CD8-positive, alpha-beta memory T cell (primary cell): ENCODE measurements at places on chromosomes 5 and 9.

DNA sequence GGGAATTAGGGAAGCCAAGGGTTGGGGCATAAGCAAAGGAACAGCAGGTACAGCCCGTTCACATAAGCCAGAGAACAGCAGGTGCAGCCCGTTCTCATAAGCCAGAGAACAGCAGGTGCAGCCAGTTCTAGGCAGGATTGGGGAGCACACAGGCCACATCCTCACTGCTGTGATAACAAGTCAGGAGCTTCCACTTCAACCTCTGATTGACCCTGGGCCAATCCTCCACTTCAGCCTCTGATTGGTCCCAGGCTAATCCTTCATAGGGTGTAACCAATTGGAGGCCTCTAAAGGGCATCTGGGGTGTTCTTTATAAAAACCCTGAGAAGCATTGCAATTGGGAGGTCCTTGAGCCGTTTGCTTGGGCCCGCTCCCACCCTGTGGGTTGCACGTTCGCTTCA lies 27.5 kb downstream of the CEL start:
- DNase-seq: no peak

GRCh38 chr5:11400316-11400715 lies 503.9 kb downstream of the CTNND2 start:
- DNase-seq: no peak

DNA sequence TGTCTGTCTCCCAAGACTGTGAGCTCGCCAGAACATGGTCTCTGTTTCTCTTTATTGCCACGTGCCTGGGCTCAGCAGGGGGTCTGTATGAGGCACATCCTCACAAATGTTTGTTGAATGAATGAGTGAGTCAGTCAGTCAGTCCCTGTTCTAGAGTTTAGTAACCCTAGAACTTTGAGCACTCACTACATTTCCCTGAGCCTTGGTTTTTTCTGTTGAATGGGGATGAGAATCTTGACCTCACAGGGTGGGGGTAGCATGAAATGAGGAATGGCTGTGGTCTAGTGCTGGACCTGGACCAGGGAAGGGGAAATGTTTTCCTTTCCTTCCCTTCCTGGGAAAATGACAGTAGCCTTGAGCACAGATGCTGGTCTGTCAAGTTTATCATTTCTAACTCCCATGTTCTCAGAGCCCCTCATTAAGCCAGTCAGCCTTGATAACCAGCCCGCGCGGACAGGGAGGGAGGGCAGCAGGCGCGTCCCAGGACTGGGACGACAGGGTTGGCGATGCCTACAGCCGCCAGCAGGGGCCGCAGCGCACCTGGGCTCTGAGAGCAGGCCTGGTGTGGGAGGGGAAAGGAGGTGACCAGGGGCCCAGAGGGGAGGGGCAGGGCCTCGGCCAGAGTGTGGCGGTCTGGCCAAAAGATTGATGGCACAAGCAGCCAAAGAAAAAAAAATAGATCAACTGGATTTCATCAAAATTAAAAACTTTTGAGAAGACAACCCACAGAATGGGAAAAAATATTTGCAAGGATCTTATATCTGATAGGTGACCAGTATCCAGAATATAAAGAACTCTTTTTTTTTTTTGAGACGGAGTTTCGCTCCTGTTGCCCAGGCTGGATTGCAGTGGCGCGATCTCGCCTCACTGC lies 24.1 kb upstream of the WNK2 start:
- peak; percentile 66 for DNase-seq

DNA sequence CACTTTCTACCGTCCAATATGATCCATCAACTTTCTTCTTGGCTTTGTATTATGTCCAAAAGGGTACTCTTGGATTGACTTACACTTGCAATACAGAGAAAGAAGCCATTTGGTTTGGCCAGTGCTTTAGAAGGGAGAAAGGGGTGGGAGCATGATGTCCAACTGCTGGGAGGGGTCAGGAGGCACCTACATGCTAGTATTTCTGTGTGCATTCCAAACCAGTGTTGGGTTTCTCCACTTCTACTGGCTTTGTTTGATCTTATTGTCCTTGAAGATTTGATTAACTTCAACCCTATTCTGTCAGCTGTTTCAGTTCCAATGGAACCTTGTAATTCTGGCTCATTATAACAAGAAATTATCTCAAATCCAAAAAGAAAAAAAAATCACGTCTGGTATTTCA lies 27.6 kb downstream of the CYSTM1 start:
- no peak for DNase-seq

- DNase-seq: no peak
These were observed 15.5 kb downstream of the ATOX1 start for GRCh38 chr5:151742870-151743294.
